T-helper 2 cell (primary cell): ENCODE measurements at places on chromosomes 4 and X.

DNA sequence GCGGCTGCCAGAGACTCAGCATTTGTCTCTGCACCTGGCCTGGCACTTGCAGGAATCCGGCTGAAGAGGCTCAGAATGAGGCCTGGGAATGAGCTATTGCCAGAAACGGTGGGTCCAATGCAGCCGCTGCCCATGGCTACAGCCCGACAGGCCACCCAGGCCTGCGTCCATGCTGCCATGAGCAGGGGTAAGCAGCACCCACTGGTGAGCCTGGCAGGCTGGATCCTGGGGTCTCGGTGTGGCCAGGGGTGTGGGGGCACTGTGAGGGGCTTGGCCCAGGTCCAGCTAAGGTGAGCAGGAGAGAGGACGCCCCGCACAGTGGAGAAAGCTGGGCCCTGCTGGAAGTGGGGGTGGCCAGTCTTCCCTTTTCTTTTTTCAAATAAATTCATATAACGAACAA is 60.3 kb upstream of the MXD4 start:
- no peak for DNase-seq

DNA sequence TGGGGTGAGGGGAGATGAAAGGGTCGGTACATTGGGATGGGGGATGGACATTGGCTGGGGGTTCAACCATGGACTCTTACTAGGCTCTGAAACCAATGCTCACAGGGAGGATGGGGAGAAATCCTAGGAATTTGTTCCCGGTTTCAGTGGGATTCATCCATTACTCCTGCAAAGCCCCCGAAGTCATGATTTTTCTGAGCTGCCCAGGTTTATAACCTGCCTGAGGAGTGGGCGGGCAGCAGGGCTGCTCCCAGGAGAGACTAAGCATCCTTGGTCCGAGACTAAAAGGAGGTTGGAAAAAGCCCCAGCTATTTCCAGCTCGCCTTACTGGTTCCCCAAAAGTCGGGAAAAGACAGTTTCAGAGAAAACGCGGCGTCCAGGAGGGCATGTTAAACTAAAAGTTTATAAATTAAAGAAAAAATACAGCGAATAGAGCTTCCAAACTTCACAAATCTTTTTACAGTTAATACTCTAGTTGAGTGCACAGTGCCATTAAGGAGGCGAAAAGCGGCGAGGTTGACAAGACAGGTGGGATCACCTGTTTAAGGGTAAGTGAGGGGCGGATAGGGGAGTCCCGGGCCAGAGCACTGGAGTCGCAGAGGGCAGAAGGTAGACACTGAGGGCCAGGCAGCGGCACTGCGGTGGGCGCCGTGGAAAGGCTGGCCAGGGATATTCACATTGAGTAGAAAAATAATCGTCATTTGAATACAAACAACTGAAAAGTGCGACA is 3.7 kb downstream of the NKX3-2 start:
- no peak for DNase-seq

- DNase-seq = no peak
Measured at GRCh38 chr4:98638661-98639060, 19.8 kb downstream of the TSPAN5 start.

- DNase-seq = no peak
Measured at GRCh38 chrX:20212486-20213089, 54.1 kb downstream of the RPS6KA3 start.

DNA sequence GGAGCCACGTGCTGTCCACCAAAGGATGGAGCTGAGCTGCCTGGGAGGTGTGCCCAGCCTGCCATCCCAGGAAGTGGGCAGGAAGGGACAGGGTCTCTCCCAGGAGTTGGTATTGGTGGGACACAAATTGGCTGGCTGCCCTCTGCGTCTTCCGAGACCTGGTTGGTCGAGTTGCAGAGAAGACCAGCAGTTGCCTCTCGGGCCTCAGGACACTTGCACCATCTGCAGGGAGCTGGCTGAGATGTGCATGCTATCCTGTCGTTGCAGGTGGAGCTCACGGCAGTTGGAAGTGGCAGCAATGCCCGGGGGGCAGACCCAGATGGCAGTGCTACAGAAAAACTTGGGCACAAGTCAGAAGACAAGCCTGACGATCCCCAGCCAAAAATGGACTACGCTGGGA is 30.2 kb downstream of the BCORL1 start:
- DNase-seq = no peak

- DNase-seq = no peak
Measured at GRCh38 chr4:156939801-156940200, 31.8 kb downstream of the PDGFC start.

DNA sequence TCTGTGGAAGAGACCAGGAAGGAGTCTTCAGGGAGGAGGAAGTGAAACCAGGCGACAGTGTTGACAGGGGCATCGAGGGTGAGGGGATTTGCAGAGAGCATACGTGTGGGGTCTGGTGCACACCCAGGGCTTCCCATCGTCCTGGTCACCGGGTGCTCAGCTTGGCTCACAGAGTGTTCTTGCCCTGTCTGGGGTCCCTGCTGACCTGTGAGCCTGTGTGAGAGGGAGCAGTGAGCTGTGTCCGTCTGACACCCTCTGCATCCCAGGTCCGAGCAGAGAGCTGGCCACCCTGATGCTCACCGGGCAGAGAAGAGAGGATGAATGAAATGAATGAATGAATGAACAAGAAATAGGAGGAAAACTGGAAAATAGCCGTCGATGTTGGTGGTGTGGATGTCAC is 46.5 kb downstream of the CPZ start:
- DNase-seq = no peak

DNA sequence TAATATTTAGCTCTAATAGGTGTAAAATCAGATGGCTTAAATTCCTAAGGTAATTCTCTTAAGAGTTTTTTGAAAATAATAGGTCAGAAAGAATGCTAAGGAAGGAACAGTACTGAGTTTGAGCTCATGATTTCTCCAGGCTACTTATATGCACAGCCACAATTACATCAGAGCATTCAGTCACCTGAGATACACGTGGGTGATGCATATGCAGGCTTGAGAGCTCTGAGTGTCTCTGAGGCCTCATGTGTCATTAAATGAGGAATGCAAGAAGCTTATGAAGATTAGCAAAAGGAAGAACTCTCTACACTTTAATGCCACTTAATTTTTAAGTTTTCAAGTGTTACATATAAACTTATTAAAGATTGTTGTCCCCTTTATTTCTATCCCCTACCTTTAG is 124.0 kb upstream of the STIM2 start:
- no peak for DNase-seq

GRCh38 chrX:113868177-113868576 is 715.7 kb upstream of the HTR2C start:
- DNase-seq = no peak

GRCh38 chr4:74632634-74633033 is 161.7 kb downstream of the BTC start:
- no peak for DNase-seq

DNA sequence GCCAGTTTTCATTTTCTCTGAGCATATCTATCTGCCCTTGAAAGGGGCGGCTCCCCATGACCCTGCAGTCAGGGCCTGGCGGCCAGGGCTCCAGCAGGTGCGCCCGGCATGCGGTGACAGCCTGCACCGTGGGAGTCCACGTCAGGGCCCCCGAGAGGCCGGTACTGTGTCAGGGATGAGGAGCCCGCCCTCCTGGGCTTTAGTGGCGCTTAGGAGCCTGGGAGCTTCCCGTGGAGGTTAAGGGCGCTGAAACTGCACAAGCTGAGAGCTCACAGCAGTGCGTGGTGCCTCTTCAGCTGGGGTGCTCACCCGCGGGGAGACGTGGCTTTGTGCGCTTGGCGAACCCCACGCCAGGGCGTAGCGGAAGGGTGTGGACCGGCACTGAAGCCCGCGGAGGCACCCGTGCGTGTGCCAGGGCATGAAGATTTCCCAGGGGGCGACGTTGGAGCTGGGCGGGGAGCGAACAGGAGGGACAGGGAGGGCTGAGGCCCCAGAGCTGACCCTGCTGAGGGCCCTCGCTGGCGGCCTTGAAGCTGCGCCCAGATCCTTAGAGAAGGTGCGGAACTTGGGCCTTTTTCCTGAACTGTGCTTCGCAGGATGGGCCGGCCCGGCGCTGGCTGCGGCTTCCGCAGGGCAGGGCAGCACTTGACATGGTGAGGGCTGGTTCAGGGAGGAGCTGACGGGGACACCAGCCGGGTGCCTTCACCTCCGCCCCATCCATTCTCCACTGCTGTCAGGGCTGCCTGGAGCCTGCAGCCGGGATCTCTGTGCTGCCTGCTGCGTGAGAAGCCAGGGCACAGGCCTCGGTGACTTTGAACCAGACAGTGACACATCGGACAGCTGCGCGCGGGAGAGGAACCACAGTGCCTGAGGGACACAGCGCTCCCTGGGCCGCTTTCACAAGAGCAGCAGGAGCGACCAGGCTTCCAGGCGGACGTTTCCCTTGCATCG is 32.9 kb downstream of the HTT-AS start:
- peak; percentile 44 for DNase-seq

GRCh38 chr4:107600436-107600835 is 119.6 kb downstream of the PAPSS1 start:
- no peak for DNase-seq

GRCh38 chr4:139833151-139833910 is 167.7 kb downstream of the MGST2 start:
- no peak for DNase-seq

- no peak for DNase-seq
Measured at GRCh38 chr4:173264684-173265185, 69.4 kb downstream of the HMGB2 start.

GRCh38 chr4:53026233-53026632 is 164.1 kb downstream of the RASL11B start:
- DNase-seq = no peak
